ENCODE measurements at places on chromosomes 11 and 22.
A peak's percentile ranks its signal among the peaks of the same experiment; 100 is the strongest.

- H3K27ac ChIP-seq, result no peak overlapping the region
- DNase-seq, result no peak
- H3K27me3 ChIP-seq, result no peaks in the 10 kb centered on the region
- no peaks in the 10 kb centered on the region for H3K4me1 ChIP-seq
- H3K4me3 ChIP-seq, result no peak overlapping the region
- H3K36me3 ChIP-seq, result no peaks in the 10 kb centered on the region
Measured at GRCh38 chr11:83002053-83002452, 69.6 kb downstream of the RAB30 start.

GRCh38 chr11:76796511-76797198, 13.5 kb downstream of the TSKU start:
- no peak for DNase-seq
- H3K4me1 ChIP-seq, result peaks cover 2% of the 10 kb centered on the region
- no peaks in the 10 kb centered on the region for H3K36me3 ChIP-seq
- H3K27ac ChIP-seq, result no peak overlapping the region
- no peaks in the 10 kb centered on the region for H3K27me3 ChIP-seq

DNA sequence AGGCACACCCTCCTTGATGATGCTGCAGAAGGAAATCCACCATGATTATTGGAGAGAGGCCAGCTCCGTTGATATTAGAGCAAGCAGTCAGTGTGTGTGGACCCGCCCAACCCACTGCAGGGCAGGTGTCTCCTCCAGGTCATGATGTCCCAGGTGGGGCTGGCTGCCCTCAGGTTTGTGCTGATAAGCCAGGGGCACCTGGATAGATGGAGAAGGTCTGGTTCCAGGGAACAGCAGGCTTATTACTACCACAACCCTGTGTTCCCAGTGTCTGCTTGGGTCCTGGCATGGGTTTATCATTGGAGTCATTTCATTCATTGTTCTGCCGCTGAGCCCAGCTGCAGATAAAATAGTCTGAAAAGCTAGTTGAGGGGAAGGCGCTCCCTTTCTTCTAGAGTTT, 181.1 kb upstream of the NECTIN1 start:
- H3K36me3 ChIP-seq, result no peaks in the 10 kb centered on the region
- no peak overlapping the region for H3K27ac ChIP-seq
- DNase-seq, result no peak
- no peaks in the 10 kb centered on the region for H3K27me3 ChIP-seq

GRCh38 chr11:70060611-70061293, 17.4 kb upstream of the ANO1 start:
- no peaks in the 10 kb centered on the region for H3K4me1 ChIP-seq
- H3K27me3 ChIP-seq, result no peaks in the 10 kb centered on the region
- no peaks in the 10 kb centered on the region for H3K36me3 ChIP-seq
- no peak for DNase-seq

GRCh38 chr11:13889552-13890249, 72.8 kb upstream of the SPON1 start:
- H3K36me3 ChIP-seq, result no peaks in the 10 kb centered on the region
- H3K27ac ChIP-seq, result no peak overlapping the region
- DNase-seq, result peak; percentile 50
- H3K4me1 ChIP-seq, result peaks cover 4% of the 10 kb centered on the region
- no peaks in the 10 kb centered on the region for H3K27me3 ChIP-seq

Measured in lung (tissue), 17 donors.